ENCODE measurements at places on chromosomes 3 and 15.

DNA sequence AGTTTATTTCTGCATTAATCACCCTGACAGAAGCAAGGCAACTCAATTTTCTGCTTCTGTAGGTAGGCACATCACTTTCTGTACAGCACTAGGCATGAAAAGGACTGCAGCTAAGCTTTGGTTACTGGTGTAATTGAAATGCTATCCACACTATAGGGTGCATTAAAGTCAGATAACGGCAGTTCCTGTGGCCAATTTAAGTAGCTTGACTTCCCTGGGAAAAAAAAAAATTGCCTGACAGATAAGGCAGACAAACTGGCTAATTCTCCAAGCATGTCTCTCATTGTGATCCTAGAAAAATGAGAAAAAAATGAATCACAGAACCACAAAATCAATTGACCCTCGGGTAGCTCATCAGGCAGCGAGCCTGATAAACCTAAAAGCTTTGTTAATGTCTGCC lies 151.4 kb downstream of the MEIS2 start:
- no peak for DNase-seq

DNA sequence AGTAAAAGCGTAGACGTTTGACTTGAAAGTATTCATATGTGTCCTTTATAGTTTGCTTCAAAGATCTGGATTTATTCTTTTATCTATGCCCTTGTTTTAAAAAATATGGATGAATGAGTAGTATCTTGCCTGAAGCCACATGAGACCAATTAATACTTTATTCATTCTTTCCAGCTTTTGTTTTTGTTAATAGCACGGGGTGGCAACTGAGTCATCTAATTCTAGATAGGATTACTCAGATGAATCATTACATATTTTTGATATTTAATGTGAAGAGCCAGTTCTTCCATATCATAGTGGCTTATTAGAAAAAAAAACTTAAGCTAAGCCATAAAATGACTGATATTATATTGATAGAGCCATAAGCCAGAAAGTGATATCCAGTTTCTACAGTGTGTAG lies 121.9 kb downstream of the BBX start:
- no peak for DNase-seq

DNA sequence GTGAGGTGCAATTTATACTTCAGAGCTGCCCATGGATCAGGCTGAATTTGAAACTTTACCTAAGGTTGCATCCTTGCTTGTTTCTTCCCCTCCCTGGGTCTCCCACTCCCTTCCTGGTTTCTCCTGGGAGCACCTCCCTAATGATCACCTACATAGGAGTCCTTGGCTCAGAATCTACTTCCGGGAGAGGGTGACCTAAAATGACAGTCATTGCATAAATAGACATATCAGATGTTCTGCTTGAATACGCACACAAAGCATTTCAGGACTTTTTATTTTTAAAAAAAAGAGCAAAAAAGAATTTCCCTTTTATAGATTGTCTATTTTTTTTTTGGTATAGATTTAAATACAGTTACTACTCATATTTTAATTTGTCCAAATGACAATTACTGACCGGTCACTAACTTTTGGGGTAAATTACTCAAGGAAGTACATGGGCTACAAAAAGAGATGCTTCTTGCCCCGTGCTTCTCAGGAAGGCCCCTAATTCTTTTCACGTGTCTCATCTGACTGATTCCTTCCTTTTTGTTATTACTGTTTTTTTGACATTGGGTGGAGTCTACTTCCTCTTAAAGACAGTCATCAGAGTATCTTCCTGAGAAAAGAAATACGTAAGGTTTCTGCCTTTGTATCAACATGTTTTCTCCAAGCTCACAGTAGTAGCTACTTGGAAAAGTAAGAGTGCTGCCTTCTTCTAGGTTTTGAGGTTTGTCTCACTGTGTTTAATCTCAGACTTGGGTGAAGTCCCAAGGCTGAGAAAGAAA lies 4.9 kb upstream of the MYZAP start:
- no peak for DNase-seq

DNA sequence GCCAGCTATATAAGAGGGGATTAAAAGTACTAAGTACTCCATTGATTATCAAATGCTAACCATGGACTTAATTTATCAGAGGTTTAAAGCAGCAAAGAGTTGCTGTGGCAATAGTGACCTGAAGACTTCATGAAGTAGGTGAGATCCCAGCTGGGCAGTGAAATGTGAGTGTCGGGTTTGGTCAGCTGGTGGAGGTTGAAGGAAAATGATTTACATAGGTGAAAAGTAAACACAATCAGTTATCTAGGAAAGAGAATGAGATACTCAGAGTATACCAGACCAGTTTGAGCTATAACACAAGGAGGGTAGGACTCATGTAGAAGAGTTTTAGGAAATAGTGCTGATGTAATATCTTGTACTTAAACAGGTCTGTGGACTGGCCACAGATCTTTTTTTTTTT lies 16.5 kb upstream of the FBXO22 start:
- no peak for DNase-seq

DNA sequence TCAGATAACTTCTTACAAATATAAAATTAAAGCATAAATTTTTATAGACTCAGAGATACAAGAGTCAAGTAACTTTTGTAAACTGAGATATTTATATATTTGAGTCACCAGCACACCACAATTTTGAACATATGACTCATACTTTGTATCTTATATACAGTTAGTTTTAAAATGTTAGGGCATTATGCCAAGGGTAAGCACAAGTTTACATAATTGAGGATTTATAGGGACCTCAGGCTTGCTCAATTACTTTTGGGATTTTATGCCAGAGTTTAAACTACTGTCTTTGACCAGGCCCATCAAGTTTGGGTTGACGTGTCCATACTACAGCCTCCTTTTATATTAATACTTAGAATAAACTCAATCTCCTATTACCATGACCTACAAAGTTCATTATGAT lies 7.4 kb upstream of the FGF7 start:
- DNase-seq = no peak

- no peak for DNase-seq
Measured at GRCh38 chr15:44315126-44315525, 26.6 kb downstream of the GOLM2 start.

DNA sequence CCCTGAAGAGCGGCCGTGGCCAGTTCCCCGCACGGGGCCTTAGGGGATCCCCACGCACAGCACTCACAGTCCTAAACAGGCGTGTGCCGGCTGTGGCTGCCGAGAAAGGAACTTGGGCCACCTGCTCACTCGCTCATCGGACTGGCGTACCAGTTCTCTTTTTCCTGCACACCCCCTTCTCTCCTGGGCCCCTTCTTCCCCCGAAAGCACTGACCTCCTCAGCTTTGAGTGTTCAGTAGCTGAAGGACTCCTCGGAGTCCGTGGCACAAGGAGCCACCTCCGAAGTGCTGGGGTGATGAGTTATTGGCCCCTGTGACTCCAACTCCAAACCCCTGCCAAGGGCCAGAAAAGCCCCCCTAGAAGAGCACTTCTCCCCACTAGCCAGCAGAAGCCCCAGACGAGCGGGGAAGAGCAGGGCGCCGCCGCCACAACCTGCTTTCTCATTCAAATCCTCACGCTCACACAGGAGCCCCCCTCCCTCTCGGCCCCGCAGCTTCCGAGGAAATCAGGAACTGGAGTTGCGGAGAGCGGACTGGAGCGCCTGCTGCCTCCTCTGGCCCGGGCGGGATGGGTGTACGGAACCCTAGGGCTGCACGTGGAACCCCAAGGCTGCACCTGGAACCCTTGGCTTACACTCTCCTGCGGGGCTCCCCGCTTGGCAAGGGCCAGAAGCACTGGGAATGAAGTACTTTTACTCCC lies at the start of gene PLCH1:
Gene PLCH1, minus strand, starts transcription at position 446 of the 699 bp plus-strand sequence. CDS start 40,847 bp downstream, outside the sequence.
- DNase-seq = peak; percentile 71

DNA sequence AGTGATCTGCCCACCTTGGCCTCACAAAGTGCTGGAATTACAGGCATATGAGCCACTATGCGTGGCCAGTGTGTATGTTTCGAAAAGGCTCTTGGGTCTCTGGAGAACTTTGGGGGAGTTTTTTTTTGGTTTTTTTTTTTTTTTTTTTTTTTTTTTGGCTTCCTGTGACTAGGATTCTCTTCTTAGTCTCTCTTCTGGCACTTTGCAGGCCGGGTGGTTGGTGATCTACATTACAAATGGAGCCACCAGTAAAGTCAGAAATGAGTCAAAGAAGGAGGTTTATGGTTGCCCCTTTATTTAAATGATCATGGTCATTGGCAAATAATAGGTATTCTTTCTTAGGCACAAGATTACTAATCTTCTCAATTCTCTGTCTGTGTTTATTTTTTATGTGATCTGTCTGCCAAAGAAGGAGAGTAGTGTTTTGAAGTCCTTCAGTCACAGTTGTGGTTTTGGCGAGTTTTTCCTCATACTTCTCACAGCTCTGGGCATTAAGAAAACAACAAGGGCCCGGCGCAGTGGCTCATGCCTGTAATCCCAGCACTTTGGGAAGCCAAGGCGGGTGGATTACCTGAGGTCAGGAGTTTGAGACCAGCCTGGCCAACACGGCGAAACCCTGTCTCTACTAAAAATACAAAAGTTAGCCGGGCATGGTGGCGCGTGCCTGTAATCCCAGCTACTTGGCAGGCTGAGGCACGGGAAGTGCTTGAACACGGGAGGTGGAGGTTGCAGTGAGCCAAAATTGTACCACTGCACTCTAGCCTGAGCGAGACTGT lies 38.3 kb downstream of the PDE8A start:
- DNase-seq = no peak

GRCh38 chr3:112602217-112602838 lies 38.6 kb downstream of the CCDC80 start:
- no peak for DNase-seq

GRCh38 chr3:44363591-44363990 lies 25.0 kb downstream of the TCAIM start:
- no peak for DNase-seq

DNA sequence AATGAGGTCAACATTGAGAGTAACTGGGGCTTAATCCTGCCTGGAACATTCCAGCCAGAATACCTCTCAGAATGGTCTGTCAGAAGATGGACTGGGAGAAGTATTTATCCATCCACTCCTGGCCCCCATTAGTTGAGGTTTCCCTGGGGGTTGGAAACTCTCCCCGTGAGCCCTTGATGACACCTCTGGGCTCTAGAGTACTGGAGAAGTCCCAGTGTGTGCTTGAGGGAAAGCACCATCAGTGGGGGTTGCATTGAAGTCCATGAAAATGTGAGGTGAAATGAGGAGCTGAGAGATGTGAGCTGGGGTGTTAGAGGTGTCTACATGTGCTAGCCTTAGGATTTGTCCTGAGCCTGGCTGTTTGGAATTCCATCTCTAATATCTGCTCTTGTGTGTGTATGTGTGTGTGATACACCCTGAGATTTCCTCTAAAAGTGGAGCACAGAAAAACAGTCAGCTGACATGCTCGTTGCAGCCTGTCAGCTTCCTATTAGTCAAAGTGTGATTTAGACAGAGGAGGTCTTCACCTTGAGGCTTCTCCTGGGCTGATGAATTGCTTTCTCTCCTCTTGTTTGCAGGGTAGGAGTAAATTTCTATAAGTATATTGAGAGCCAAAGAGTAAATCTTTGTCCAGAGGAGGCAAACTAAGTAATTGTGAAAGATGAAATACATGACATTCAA lies 67.6 kb downstream of the NR1D2 start:
- no peak for DNase-seq

- DNase-seq = peak; percentile 29
Measured at GRCh38 chr3:172846103-172846561, 95.6 kb downstream of the ECT2 start.

DNA sequence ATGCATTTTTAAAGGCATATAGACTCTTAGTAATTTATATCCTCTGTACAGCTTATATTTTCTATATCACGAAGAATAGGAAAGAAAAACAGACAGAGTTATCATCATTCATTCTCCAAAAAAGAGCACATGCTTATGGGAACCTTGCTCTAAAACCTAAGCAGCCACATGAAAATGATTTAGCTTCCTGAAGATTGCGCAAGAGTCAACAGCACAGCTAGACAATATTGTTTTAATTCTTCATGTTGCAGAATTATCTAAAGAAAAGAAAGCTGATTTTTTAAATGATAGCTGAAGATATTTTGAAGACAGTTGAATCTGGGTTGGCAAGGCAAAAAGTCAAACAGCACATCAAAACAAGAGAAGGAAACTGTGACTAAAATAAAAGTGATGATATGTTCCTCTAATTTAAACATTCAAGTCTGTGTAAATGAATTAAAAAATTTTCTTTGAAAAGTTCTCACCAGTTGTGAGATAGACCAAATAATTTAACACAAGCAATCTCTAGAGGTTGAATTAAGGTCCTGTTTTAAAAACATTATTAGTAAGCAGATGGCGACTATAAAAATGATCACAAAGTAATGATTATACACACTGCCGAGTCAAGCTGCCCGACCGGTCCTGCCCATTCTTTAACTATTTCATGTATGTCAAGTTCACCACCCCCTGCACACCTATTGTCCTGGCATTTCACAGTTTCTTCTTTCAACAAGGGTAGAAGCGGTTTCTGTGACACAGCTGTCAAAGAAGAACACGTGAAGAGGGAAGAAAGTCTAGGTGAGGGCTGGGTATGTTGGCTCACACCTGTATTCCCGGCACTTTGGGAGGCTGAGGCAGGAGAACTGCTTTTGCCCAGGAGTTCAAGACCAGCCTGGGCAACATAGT lies 74.2 kb upstream of the BHLHE40 start:
- DNase-seq = no peak

DNA sequence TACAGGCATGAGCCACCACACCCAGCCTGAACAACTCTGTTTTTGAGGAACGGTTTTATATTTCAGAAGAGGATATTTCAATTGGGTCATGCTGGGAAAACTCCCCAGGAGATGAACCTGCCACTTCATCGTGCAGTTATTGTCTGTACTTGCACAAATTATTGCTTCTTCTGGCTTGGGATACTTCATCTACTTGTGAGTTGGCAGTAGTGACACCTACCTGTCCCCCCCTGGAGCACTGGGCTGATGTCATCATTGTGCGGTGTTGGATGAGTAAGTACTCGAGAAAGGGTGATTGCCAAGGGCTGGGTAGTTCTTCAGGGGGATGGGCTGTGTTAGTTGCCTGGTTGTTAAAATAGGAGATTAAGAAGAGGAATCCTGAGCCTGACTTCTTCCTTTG lies 85.1 kb upstream of the SAMMSON start:
- DNase-seq = no peak

DNA sequence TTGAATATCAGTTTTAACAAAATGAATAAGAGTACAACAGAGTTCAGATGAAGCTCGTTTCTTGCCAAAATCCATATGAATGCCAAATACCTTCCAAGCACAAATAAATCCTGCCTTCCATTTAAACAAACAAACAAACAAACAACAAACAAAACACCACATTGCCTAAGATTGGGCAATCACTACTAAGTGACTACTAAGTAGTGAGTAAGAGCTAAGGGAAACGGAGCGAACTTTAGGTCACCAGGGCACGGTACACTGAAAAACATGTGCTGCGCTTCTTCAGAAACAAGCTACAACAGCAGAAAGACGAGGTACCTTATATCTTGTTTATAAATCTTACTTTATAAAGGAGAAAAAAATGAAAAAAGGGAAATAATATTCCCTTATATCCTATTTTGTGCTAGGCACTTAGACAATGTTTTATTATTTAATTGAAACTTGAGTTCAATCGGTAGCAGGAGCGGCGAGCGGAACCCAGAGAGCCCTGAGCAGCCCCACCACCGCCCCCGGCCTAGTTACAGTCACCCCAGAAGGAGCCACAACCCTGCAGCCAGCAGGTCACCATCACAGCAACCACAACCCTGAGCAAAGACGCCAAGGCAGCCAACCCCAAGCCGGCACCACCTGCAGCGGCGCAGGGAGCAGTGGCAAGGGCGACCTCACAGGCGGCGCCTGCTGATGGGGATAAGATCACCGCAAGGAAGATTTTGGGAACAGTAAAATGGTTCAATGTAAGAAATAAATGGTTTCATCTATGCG lies 216.9 kb downstream of the ZBTB20 start:
- no peak for DNase-seq

GRCh38 chr3:69085168-69085832 lies 563 bp downstream of the ARL6IP5 start:
- DNase-seq = peak; percentile 62

Measured in head of caudate nucleus (tissue), 42 donors.